ENCODE measurements at places on chromosomes 5 and 9.
A peak's percentile ranks its signal among the peaks of the same experiment; 100 is the strongest.

DNA sequence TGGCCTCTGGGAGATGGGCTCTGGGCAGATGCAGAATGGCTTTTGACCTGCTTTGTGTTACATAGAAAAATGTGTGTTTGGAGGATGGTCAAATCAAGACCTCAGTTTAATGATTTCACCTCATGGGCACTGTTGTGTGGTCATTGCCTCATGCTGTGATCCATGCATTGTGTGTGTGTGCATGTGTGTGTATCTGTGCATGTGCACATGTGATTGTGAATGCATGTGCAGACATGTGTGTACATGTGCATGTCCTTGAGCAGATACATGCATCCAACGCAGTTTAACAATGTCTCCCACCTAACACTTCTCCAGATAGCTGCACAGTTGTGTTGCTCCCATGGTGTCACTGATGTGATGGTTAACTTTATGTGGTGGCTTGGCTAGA lies 40.1 kb upstream of the S1PR3 start:
- no peak for DNase-seq

GRCh38 chr9:479971-480350 lies 265.3 kb downstream of the DOCK8 start:
- DNase-seq = no peak

GRCh38 chr5:15021266-15022046 lies 149.9 kb upstream of the ANKH start:
- no peak for DNase-seq

- DNase-seq = no peak
Measured at GRCh38 chr5:139725073-139725830, 70.4 kb upstream of the PSD2 start.

DNA sequence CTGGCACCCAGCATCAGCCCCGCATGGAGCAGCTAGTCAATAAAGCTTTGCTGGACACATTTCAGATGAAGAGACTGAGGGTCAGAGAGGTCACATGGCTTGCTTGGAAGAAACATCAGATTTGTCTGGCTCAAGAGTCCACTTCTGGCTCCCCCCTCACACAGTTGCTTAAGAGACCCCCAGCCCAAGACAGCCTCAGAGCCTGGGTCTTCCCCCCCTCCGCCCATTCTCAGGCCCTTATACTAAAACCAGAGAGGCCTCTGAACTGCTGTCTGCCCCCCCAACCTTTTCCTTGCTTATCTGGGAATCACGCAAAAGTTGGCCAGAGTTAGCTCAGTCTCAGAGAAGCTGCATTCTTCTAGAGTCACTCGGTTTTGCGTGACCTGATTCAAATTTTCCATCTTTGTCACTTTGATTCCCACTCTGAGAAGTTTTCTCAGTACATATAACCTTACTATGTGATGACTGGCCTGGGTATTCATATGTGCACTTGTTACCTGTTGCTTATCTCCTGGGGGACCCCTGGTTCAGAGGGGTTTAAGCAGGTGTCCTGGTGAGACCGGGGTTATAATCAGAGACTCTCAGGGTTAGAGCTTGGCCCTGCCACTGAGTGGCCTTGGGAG lies 145.4 kb upstream of the IER5L start:
- no peak for DNase-seq

DNA sequence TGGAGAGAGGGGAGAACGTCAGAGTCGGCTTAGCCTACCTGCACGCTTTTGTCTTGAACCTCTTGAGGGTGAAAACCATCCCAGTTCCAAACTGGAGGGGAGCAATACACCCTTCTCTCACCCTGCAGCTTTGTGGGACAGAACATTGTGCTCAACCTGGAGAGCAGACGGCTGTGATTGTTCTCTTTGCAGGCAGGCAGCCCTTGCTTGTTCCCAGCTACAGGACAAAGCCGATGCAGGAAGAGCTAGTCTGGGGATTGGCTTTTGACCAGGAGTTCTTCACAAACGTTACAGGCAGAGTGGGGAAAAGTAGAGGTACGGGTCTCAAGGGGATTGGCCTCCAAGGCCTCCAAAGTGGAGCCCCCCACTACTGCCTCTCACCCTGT lies 33.9 kb upstream of the ARHGAP26 start:
- DNase-seq = no peak

GRCh38 chr5:73918791-73919221 lies 292.8 kb downstream of the ARHGEF28 start:
- DNase-seq = peak; percentile 4

DNA sequence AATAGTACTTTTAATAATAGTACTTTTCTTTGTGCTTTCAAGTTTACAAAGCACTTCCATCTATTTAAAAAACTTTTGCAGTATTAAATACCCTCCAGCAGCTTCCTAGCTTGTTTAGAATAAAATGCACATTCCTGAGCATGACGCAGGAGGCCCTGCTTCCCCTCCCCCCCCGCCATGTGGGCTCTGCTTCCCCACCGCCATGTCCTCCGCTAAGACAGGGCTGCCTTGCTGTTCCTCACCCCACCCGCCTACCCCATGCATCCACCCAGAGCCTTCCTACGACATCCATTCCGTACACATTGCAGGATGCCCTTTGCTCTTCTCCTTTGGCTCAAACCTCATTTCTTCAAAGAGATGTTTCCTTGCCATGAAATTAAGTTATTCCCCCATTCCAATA lies 205.9 kb upstream of the MSX2 start:
- DNase-seq = no peak

DNA sequence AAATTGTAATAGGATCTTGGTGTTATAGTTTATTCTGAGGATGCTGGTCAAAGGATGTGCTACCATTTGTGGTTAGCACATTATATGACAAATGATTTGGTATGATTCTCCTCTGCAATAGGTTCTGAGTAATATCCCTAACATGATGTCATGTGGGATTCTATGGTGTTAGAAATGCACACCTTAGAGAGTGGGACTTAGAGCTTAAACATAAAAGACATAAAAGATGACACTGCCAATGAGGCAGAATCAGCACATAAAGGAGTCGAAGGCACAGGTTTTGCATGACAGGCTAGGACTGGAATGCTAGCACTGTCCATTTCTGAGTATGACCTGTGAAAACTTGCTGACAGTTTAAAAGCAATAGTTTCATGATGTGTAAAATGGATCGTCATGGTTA lies 100.4 kb downstream of the OSTF1 start:
- DNase-seq = no peak

DNA sequence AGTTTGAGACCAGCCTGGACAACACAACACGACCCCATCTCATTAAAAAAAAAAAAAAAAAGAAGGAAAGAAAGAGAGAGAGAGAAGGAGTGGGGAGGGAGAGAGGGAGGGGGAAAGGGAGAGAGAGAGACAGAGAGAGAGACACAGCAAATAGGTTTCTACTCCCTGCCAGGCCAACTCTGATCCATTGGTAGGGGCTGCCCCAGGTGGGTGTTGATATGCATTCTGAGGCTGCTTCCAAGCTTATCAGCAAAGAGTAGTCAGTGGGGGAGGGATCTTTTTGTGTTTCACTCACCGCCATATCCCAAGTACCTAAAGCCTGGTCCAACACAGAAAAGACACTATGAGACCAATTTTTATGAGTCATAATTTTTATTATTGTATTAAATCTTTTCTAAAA lies 57.0 kb upstream of the SAP30L start:
- no peak for DNase-seq

GRCh38 chr5:10743951-10744350 lies 17.1 kb downstream of the DAP start:
- no peak for DNase-seq

DNA sequence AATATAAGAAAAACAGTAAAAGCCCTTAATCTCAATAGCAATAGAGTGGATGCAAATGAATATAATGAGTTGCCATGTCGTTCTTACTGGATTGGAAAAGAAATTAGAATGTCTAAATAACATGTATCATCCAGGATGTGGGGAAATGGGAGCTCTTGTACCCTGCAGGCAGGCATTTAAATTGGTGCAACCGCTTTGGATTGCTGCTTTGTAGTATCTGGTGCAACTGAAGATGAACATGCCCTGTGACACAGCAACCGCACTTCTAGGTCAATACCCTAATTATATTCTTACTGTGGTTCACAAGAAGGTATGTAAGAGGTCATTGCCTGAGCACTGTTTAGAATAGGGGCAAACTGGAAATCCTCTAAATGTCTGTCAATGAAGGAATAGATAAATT lies 18.9 kb downstream of the MRPS30 start:
- DNase-seq = no peak

- peak; percentile 58 for DNase-seq
Measured at GRCh38 chr5:127746756-127747155, 43.6 kb downstream of the CCDC192 start.

DNA sequence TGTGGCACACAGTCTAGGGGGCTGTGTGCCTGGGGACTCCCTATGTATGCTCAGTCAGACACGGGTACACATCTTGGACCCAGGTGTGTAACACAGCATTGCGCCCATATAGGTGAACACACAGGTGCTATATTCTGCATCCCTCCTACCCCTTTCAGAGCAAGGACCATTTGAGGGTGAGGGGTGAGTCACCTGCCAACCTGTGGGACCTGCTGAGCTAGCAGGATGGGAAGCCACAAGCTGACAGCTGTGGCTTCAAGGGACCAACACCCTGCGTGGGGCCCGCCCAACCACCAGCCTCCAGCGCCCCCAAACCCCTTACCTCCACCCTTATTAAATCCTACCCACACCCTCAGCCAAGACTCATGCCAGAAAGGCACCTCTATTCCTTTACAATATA lies 14.6 kb upstream of the AQP7 start:
- no peak for DNase-seq

- DNase-seq = no peak
Measured at GRCh38 chr5:33223563-33224284, 217.0 kb upstream of the TARS1 start.

GRCh38 chr5:163533223-163533622 lies 27.8 kb downstream of the MAT2B start:
- DNase-seq = no peak

GRCh38 chr5:164038128-164038783 lies 532.8 kb downstream of the MAT2B start:
- no peak for DNase-seq

All from common myeloid progenitor, CD34-positive (primary cell).